ENCODE measurements at places on chromosomes 12 and 14.

DNA sequence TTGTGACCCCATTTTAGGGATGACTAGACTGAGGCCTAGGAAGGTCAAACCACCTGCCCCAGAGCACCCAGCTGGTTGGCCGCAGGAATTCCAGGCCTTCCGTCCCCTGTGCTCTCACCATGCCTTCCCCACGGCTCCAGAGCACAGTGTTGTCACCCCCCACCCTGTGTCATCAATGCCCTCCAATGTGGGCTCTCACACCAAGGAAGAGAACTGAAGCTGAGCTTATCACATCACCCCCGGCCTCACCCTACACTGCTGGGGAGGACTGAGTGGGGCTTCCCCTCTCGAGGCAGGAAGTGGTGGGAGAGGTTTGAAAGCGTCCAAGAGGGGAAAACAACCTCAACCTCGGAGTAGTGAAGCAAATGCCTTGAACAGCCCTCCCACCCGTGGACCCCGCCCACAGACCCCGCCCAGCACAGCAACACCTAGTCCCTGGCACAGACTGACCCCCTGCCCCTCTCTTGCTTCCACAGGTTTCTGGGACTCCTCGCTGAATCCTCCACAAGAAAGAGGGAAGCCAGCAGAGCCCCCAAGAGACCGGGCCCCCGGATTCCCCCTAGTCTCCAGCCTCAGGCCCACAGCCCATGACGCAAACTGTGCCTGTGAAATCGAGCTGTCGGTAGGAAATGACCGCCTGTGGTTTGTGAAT lies 97.2 kb downstream of the LGMN start:
- DNase-seq = no peak

- no peak for DNase-seq
These were observed 1144.5 kb downstream of the FSCB start for GRCh38 chr14:43362586-43362985.

DNA sequence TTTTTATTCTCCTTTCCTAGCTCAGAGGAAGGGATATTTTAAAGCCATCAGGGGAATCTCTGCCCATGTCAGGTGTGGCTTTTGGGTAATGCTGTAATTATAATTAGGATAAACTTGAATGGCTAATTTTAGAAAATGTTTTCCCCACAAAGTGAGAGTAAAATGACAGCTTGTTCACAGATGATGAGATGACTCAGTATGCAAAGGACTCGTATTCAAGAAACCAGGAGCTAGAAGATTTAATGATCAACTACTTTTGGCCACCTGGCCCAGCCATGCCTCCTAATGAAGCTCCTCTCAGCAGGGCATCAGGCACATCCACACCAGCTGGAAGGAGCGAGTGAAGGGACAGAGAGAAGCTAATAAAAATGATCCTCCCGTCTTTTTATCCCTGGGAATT lies 29.0 kb upstream of the PLEKHG7 start:
- DNase-seq = no peak

DNA sequence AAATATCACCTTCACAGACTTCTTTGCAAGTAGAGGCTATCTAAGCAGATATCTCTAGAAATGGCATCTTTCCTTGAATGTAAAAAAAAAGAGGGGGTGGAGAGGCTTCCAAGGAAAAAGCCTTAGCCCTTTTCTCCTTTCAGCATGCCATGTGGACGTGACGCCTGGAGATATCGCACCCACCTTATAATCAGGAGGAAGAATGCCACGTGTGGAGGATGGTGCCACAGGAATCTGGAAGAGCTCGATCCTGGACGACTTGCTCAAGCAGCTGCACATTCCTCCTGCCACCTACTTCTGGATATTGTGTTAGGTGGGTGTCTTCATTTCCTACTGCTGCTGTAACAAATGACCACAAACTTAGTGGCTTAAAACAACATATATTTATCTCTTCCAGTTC lies 203.6 kb downstream of the NUAK1 start:
- DNase-seq = no peak

GRCh38 chr12:29545102-29545467 lies 47.6 kb upstream of the OVCH1 start:
- no peak for DNase-seq

DNA sequence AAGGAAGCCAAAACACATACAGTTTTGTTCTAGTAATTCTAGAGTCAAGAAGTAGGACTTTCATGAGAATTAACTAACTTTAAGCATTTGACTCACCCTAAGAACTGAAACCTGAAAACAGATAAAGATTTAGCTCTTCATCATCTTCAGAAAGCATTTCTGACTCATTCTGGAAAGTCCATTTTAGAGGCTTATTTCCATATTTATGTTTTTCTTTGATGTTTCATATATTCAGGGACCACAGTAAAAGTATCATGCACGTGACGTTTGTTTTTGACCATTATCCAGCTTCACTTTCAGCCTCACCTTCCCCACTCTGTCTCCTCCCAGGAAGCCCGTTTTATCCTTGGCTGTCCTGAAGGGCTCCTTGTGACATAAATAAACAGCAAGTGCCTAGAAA lies 79.2 kb downstream of the MDGA2 start:
- DNase-seq = no peak

DNA sequence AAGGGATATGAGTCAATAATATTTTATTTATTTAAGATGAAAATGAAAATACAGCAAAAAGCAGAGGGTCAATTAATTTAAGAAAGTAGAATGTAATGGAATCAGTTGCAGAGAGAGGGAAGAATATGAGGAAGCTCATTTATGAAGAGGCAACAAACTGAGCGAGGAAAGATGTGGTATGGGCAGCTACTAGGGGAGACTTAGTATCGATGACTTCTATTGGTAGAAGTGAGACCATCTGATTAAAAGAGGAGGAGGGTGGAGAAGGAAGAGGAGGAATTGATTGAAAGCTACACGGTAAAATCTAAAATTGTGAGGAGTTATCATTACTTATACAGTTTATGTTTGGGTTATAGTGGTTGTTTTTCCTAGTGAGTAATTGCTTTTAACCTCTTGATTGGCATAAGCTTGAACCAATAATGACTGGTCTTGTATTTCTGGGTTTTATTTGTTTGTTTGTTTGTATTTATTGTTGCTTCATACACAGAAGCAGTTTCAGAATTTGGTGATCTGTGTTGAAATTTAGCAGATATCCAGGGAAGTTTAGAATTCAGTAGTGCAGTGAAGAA lies 121.0 kb downstream of the LRRIQ1 start:
- no peak for DNase-seq

- DNase-seq = no peak
These were observed 29.7 kb downstream of the SFSWAP start for GRCh38 chr12:131740626-131741025.

All from NCI-H2081 treated with DMSO at 0.1 percent for 48 hours (cell line).